ENCODE measurements at places on chromosomes 7 and 10.

GRCh38 chr10:79443338-79444198, 1.9 kb downstream of the ZCCHC24 start:
- DNase-seq = no peak

DNA sequence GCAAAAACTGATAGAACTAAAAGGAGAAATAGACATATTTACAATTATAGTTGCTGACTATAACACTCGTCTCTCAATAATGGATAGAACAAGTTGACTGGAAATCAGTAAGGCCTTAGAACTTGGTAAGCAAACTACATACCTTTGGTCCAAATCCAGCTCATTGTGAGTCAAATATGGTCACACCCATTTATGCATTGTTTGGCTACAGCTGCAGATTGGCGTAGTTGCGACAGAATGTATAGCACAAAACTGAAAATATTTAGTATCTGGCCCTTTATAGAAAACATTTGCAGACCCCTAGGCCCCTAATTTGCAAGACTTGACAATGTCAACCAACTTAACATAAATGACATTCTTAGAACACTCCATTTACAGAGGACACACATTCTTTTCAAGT, 103.6 kb upstream of the EGR2 start:
- DNase-seq = no peak

- no peak for DNase-seq
These were observed 14.8 kb upstream of the UPP1 start for GRCh38 chr7:48074204-48074654.

DNA sequence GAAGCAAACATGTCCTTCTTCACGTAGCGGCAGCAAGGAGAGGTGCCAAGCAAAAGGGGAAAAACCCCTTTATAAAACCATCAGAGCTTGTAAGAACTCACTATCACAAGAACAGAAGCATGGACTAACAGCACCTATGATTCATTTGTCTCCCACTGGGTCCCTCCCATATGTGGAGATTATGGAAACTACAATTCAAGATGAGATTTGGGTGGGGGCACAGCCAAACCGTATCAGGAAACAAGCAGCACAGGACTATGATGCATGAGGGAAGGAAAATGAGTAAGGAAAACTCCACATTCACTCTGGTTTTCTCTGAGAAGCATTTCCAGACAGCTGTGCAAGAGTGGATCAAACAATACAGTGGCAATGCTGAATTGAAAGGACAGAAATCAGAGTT, 81.6 kb downstream of the RSU1 start:
- DNase-seq = no peak

DNA sequence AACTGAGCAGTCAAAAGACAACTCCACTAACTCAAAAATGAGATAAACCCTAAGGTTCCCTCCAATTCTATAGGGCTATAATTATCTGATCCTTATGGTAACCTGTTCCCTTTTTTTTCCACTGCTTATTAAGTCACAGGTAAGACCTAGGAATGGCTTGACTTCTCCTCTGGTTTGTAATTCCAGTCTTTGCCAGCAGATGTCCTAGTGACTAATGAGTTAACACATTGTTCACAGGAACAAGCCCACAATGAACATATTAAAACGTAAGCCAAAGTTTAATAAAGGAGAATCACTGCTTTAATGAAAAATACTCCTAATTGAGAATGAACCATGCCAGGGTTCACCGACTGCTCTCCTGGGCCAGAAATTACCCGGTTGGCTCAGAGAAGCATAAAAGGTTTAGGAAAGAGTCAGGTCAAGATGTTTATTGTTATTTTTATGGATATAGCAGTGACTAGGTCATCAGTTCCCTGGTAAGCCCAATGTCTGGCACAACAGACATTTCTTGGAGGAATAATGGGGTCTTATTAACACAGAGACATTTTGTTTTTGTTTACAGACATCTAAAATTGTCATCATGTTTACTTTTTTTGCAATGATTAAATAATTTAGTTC, 120.1 kb downstream of the ELAPOR2 start:
- no peak for DNase-seq

GRCh38 chr7:95693551-95694333, 78.6 kb upstream of the DYNC1I1 start:
- no peak for DNase-seq

DNA sequence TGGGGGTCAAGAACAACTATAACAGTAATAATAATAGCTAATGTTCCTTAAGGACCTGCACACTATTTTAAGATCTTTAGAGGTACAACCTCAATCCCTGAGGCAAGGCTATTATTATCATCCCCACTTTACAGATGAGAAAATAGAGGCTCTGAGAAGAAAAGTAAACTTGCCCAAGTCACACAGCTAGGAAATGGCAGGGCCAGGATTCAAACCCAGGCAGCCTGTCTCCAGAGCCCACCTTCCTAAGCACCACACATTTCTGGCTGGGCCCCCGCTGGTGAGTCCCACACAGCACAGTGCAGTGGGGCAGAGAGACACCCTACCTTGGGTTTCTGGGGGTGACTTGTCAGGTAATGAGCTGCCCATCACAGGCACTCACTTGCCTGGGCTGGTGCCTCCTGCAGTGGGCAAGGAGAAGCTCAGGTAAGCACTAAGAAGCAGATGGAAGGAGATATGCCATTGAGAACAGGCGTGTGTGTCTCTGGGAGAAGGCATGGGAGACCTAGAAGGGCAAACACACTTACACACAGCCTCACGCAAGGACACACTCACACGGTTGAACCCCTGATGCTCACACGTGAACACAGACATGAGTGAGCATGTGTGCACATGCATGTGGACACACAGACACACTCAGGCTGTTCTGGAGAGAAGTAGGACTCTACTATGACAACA, 104.4 kb upstream of the ZMIZ1 start:
- no peak for DNase-seq

DNA sequence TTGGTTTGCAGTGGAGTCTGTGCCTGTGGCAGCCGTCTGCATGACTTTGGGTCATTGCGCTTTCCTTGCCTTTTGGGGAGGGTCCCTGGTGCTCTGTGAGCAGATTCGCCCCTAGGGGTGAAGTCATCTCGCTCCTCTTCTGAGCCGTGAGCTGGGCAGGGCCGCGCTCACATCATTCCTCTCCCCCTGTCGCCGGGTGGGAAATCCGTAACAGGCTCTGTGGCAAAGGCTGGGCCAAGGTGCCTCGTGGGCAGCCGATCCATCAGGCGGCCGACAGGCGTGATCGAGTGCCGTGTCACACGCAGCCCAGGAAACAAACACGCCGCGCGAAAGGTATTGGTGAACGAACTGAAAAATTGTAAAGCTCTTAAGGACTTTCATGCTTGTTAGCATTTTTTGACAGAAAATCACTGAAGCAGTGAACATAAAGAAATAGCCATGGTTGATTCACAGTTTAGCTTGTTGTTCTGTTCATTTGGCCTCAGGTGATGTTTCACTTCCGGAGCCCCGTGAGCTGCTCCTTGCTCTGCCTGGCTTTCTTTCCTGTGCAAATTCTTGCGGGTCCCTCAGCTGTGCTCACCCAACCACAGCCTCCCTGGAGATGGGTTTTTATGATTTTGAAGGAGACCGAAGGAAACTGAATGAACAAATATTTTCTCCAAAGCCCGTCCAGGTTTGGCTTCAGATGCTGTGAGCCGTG, 122.1 kb downstream of the NKX6-2 start:
- DNase-seq = no peak

DNA sequence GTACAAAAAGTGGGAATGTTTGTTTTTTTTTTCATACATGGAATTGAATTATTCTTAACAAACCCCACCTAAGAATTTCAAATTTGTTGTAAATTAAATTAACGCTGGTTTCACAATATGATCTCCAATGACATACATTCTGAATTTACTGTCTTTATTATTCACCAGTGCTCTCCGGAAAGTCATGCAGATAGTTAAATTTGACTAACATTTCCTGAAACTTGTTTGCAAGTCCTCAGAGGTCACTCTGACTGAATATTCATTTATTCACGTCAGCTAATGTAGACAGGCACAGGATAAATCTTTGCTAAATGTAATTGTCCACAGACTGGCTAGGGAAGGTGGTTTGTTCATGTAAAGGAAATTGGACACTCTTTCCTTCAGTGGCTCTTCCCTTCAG, 730.4 kb downstream of the PHTF2 start:
- no peak for DNase-seq

DNA sequence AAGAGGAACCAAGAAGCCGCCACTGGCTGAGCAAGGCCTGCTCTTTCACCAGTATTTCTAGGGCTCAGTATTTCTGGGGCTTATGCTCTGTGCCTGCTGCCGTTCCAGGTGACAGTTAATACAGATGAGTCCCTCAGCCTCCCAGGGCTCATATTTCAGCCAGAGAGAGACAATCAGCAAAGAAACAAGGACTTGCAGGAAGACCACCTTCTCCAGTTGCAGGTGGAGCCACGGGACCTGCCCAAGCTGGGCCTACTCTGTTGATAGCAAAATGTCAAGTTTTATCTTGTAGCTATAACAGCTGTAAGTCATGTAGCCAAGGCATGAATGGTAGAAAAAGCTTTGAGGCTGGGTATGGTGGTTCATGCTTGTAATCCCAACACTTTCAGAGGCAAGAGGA, 42.7 kb downstream of the NPTX2 start:
- no peak for DNase-seq

GRCh38 chr7:24200407-24200966, 83.5 kb upstream of the NPY start:
- no peak for DNase-seq

GRCh38 chr10:28530751-28531150, 2.2 kb upstream of the WAC start:
- no peak for DNase-seq

- DNase-seq = no peak
These were observed 193.6 kb downstream of the MBL2 start for GRCh38 chr10:52578871-52579405.

GRCh38 chr7:51111241-51111940, 205.2 kb downstream of the COBL start:
- no peak for DNase-seq

DNA sequence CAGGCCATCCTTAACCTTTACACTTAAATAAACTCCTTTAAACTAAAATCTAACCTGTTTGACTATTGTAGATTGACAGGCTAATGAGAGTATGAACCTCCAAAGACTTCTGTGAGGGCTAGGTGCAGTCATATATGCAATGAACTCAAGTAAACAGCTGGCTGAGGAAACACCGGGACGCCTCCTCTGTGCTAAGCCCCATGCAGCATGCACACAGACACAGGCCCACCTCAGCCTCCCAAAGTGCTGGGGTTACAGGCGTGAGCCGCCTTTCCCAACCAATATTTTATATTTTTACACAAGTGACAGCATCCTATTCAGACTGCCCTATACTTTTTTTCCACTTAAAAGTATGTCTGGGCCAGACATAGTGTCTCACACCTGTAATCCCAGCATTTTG, 1.5 kb upstream of the FXYD4 start:
- DNase-seq = no peak

- DNase-seq = no peak
These were observed 95.5 kb upstream of the MGMT start for GRCh38 chr10:129371541-129371940.

DNA sequence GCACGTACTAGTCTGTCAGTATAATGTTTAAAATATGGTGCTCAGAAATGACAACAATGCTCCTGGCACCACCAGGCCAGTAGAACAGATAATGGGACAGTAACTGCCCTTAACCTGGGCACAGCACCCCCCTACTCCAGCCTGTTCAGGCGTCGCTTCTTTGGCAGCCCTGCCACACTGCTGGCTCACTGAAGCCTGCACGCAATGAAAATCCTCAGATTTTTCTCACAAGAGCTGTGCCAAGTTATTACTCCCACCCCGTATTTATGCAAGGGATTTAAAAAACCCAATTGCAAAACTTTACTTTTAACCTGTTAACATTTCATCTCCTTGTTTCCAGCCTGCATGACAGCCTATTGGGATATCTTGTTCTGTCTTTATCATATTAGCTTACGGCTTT, 56.6 kb upstream of the LAMB1 start:
- DNase-seq = no peak

- DNase-seq = no peak
These were observed 70.3 kb upstream of the GSDME start for GRCh38 chr7:24827589-24827988.

DNA sequence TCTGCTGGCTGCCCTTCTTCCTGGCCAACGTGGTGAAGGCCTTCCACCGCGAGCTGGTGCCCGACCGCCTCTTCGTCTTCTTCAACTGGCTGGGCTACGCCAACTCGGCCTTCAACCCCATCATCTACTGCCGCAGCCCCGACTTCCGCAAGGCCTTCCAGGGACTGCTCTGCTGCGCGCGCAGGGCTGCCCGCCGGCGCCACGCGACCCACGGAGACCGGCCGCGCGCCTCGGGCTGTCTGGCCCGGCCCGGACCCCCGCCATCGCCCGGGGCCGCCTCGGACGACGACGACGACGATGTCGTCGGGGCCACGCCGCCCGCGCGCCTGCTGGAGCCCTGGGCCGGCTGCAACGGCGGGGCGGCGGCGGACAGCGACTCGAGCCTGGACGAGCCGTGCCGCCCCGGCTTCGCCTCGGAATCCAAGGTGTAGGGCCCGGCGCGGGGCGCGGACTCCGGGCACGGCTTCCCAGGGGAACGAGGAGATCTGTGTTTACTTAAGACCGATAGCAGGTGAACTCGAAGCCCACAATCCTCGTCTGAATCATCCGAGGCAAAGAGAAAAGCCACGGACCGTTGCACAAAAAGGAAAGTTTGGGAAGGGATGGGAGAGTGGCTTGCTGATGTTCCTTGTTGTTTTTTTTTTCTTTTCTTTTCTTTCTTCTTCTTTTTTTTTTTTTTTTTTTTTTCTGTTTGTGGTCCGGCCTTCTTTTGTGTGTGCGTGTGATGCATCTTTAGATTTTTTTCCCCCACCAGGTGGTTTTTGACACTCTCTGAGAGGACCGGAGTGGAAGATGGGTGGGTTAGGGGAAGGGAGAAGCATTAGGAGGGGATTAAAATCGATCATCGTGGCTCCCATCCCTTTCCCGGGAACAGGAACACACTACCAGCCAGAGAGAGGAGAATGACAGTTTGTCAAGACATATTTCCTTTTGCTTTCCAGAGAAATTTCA, 1.7 kb downstream of the ADRB1 start:
- DNase-seq = peak; percentile 34

DNA sequence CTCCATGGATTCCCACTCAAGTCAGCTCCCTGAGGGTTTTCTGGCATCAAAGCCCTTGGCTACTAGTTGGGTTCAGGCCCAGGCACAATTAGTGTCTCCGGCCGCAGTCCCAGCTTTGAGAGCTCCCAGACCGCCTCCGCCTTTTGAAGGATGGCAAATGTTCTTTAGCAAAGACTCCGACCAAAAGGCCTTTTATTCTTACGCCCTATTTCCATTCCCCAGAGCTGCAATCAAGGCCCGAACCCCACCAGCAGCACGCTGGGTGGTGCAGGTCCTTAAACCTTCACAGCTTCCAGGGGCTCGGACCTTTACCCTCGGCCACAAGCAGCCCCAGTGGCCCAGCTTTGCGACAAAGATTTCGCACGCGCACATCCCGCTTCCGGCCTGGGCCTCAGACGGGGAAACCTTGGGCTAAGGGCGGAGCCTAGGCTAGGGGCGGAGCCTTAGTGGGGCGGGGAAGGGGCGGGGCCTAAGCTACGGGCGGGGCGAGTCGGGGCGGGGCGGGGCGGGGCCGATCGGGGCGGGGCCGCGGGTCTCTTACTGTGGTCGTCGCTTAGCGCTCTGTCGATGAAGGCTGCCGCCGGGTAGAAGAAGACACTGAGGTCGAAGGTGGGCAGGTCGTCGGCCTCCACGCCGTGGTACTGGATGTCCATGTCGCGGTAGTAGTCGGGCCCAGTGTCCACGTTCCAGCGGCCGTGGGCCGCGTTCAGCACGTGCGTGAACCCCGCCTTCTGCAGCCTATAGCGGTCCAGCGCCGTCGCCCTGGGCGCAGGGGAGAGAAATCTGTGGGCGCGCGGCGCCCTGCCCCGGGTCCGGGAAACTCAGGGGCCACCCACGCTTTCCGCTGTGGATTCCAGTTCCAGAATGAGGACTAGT, 68.0 kb upstream of the SAMD8 start:
- peak; percentile 48 for DNase-seq

GRCh38 chr10:63628526-63629362, 107.5 kb downstream of the REEP3 start:
- DNase-seq = no peak

Data from activated T-cell treated with anti-CD3 and anti-CD28 coated beads, Interleukin-2, amount 50 U/mL, for 1 hour (primary cell).